ENCODE measurements at places on chromosomes 16 and 17. TPM values are rescaled to one million over a fixed set of nuclear protein-coding genes. Genes with fewer than 3 reads are reported as not detected.

YPEL3 gene
- total RNA-seq = 12.1 TPM

WNT3 gene
- total RNA-seq = 0.06 TPM

RASL10B gene
- 2.6 TPM for total RNA-seq

KCNH6 gene
- total RNA-seq = not detected

NRN1L gene
- total RNA-seq = not detected

DNA sequence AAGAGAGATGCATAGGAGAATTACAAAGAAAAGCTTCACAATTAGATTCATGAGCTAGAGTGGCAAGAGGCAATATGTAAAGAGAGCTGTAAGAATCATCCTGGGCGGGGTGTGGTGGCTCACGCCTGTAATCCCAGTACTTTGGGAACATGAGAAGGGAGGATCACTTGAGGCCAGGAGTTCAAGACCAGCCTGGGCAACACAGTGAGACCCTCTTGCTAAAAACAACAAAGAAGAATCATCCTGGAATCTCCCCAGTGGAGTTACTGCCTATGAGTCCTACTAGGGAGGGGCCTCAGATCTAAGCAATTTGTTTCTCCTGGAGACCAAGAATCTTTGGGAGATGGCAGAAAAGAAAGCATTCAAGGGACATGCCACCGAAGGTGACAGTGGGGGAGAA, 119.1 kb downstream of the HIC1 start:
- H3K27me3 ChIP-seq = no peaks in the 10 kb centered on the region
- peaks cover 3% of the 10 kb centered on the region for H3K4me1 ChIP-seq
- H3K27ac ChIP-seq = no peak overlapping the region
- H3K36me3 ChIP-seq = peaks cover 28% of the 10 kb centered on the region
- no peak overlapping the region for H3K4me3 ChIP-seq

DNA sequence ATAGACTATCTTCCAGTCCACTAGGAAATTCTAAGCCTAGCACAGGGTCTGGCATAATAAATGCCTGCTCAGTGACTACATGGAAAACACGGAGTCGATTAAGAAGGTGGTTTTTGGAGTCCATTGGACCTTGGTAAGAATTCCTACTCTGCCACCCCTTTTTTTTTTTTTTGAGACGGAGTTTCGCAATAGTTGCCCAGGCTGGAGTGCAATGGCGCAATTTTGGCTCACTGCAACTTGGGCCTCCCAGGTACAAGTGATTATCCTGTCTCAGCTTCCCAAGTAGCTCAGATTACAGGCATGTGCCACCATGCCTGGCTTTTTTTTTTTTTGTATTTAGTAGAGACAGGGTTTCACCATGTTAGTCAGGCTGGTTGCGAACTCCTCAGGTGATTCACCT, 123.2 kb downstream of the HS3ST2 start:
- peaks cover 2% of the 10 kb centered on the region for H3K4me1 ChIP-seq
- H3K27ac ChIP-seq = no peak overlapping the region
- DNase-seq = no peak
- no peaks in the 10 kb centered on the region for H3K36me3 ChIP-seq
- peaks cover 25% of the 10 kb centered on the region for H3K27me3 ChIP-seq

DNA sequence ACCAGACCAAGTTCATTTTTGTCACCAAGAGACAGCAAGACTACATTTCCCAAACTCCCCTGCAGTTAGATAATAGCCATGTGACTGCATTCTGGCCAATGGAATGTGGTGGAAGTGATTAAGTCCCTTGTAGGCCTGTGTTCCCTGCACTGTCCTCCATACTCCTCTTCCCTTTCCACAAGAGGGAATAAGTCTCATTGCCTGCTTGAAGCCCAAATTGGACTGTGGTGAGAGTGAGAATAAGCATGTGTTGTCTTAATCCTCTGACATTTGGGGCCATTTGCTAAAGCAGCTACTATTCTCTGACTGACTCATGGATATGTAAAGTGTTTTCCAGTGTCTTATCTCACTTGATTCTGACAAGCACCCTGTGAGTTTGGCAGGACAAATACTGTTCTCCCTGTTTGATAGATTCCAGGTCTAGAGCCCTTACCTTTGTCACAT, 20.7 kb downstream of the PIK3R6 start:
- no peak overlapping the region for H3K4me3 ChIP-seq
- no peak for DNase-seq
- peaks cover 3% of the 10 kb centered on the region for H3K36me3 ChIP-seq
- H3K4me1 ChIP-seq = peaks cover 6% of the 10 kb centered on the region
- H3K27ac ChIP-seq = no peak overlapping the region

GRCh38 chr17:59790910-59791309, 83.5 kb downstream of the VMP1 start:
- H3K36me3 ChIP-seq = peaks cover 25% of the 10 kb centered on the region
- no peak overlapping the region for H3K27ac ChIP-seq
- peaks cover 22% of the 10 kb centered on the region for H3K4me1 ChIP-seq

CCL14 gene
- total RNA-seq = not detected

DNA sequence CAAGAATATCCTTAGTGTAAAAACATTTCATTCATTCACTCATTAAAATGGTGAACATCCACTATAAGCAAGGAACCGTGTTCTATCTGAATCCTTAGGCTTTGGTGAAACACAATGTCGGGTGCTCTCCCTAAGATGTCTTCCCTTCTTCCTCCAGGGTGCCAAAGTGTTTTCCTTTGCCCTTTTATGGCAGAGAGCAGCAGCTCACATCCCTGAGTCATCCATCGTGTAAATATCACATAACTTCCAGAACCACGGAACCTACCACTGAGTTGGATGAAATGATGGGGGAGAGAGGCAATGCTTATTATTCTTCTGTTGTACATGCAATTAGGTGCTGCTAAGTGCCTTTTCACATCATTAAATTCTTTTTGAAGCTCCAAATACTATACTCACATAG, 50.2 kb downstream of the DNAH3 start:
- H3K27me3 ChIP-seq = peaks cover 33% of the 10 kb centered on the region
- no peaks in the 10 kb centered on the region for H3K36me3 ChIP-seq
- DNase-seq = no peak

ACADVL gene
- 245 TPM for total RNA-seq

GRCh38 chr16:55710466-55710865, 54.7 kb downstream of the SLC6A2 start:
- H3K36me3 ChIP-seq = no peaks in the 10 kb centered on the region
- H3K27me3 ChIP-seq = peaks cover 27% of the 10 kb centered on the region
- no peak overlapping the region for H3K4me3 ChIP-seq
- no peaks in the 10 kb centered on the region for H3K4me1 ChIP-seq
- DNase-seq = no peak

Data from activated naive CD8-positive, alpha-beta T cell treated with anti-CD3 and anti-CD28 coated beads for 36 hours (primary cell).